Kidney epithelial cell (primary cell): ENCODE measurements at places on chromosomes 7 and 10.
A peak's percentile ranks its signal among the peaks of the same experiment; 100 is the strongest.

GRCh38 chr10:69451784-69452251, 553 bp downstream of the TSPAN15 start:
- DNase-seq, result no peak

GRCh38 chr10:119283818-119284217, 76.4 kb downstream of the GRK5 start:
- DNase-seq, result no peak

GRCh38 chr10:77101341-77101740, 536.3 kb downstream of the KCNMA1 start:
- no peak for DNase-seq

DNA sequence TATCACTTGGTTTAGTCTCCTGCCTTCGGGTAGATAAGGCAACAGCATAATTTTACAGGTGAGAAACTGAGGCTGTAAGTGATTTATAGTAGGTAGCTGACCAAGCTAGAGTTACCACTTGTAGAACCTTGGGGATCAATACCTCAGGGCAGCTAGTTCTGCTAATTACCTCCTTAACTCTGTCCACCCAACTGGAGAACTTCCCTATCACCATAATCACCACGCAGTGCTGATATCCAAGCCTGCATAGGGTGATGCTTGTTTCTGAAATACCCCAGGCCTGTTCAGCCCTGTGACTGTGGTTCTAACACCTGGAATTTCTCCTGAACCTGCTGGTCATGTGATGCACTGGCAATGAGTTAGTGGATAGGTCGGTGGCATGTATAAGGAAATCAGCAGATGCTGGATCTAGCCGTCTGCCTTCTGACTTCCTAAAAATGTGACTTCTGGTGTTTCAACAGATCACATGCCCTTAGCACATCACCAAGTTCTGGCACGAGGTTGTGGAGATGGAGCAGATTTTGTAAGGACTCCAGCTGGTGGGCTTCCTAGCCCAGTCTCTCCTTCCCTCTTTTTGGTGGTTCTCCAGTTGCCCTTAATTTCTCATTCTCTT, 15.3 kb downstream of the PLAU start:
- no peak for DNase-seq

DNA sequence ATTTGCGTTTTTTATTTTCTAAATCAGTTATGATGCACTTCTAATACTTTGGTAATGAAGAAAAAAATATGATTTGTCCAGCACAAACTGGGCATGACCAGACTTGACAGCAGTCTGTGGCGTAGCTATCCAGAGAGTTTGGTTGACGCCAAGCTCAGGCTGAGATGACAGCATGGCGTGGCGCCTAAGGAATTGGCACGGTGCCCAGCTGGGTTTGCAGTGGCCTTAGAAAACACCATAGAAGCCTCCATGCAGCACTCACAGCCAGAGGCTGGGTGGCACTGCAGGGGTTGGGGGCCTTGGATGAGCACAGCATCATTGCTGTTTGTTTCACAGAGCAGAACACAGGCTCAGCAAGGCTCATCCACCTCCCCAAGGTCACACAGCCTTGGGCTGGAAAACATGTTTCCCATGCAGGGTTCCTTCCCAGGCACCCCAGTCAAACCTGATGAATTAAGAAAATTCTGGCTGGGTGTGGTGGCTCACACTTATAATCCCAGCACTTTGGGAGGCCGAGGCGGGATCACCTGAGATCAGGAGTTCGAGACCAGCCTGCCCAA, 88.9 kb downstream of the GTF2IRD1 start:
- no peak for DNase-seq

DNA sequence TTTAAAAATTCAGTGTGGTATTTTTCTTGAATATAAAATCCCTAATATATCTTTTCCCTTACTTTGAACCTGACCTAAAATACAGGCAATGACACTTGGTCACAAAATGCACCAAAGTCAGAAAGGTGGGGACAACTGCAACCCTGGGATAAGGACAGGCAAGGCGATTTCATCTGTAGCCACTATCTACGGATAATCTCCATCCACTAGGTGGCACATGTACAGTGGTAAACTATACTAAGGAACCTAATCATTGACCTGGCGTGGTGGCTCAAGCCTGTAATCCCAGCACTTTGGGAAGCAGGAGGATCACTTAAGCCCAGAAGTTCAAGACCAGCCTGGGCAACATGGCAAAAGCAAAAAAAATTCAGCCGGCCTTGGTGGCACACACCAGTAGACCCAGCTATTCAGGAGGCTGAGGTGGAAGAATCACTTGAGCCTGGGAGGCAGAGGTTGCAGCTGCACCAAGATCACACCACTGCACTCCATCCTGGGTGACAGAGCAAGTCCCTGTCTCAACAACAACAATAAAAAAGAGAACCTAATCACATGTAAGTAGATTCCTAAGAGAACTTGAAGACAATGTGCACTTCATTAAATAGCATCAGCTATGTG, 98.9 kb downstream of the KMT2C start:
- DNase-seq, result no peak

DNA sequence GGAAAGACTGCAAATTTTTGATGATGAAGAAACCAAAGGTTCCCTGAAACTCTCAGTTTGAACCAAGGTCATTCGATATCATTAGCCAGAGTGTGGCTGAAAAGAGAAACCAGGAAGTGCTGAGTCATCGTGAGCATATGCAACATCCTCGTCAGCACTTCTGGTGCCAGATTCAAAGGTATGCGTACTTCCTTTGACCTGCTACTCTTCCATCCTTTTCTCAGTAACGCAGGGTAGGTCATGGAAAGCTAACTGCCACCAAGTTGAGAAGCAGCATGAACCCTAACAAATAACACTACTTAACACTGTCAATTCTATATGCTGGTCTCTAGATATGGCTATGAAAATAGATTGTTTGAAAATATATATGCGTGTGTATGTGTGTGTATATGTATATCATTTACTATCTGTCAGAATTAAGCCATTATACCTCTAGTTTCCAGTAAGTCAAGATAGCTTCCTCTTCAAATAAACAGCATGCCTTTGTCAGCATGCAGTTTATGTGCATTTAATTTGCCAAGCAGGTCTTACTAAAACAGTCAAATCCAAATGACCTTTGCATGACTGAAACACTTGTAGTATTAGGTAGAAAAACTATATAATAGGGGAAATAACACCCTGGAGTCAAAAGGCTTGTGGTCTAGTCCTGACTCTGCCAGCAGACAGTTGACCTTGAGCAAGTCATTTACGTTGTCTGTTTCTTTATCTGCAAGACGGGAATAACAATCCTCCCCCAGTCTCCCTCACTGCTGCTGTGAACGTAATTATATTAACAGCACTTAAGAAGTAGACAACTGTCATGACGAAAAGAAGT, 26.4 kb downstream of the CDK6 start:
- peak; percentile 77 for DNase-seq

DNA sequence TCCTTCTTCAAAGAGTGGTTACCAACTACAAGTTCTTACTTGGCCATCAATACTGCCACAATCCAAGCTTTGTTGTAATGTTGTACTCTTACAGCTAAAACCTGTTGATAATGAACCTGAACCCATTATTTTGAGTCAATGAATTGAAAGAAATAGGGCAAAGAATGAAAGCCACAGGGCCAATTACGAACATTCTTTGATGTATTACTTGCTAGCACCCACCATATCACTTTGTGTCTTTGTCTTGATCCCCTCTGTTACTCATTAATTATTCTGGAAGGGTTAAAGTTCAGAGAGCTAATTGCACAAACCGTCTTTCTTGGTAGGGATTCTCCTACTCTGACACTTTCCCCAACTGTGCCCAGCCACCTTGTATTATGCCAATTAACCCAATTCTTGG, 53.2 kb upstream of the TFEC start:
- no peak for DNase-seq

DNA sequence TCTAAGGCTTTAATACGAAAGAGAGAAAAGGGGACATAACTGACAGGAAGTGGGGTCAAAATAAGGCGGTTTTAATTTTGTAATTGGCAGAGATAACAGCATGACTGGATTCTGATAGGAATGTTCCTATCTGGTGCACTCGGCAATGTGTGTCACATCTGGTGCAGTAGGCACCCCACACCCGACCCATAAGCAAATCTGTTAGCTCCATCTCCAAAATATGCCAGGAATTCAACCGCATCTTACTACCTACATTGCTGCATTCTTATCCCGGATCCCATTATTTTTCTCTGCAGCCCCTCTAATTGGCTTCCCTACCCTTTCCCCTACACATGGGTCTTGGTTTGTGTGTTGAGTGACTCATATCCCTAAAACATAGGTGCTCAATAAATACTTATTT, 19.1 kb upstream of the GALNT11 start:
- no peak for DNase-seq

GRCh38 chr10:122072491-122072890, 83.5 kb downstream of the TACC2 start:
- no peak for DNase-seq

- DNase-seq, result no peak
These were observed 5.0 kb downstream of the LSMEM1 start for GRCh38 chr7:112485766-112486165.

GRCh38 chr7:159025161-159025779, 119.4 kb downstream of the VIPR2 start:
- no peak for DNase-seq

DNA sequence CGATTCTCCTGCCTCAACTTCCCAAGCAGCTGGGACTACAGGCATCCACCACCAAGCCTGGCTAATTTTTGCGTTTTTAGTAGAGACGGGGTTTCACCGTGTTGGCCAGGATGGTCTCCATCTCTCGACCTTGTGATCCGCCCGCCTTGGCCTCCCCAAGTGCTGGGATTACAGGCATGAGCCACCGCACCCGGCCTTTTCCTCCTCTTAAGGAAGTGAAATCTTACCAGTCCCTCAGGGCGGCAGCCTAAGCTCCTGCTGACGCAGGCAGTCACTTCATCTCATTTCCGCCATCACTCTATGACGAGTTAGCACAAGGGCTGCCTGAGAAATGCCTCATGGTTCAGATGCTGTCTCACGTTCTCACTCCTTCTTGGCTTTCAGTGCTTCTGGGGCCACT, 246.0 kb upstream of the SHH start:
- no peak for DNase-seq

- DNase-seq, result peak; percentile 31
These were observed 245.5 kb downstream of the REEP3 start for GRCh38 chr10:63766745-63767137.

- no peak for DNase-seq
These were observed 396.2 kb upstream of the IGFBP3 start for GRCh38 chr7:46317256-46317655.

DNA sequence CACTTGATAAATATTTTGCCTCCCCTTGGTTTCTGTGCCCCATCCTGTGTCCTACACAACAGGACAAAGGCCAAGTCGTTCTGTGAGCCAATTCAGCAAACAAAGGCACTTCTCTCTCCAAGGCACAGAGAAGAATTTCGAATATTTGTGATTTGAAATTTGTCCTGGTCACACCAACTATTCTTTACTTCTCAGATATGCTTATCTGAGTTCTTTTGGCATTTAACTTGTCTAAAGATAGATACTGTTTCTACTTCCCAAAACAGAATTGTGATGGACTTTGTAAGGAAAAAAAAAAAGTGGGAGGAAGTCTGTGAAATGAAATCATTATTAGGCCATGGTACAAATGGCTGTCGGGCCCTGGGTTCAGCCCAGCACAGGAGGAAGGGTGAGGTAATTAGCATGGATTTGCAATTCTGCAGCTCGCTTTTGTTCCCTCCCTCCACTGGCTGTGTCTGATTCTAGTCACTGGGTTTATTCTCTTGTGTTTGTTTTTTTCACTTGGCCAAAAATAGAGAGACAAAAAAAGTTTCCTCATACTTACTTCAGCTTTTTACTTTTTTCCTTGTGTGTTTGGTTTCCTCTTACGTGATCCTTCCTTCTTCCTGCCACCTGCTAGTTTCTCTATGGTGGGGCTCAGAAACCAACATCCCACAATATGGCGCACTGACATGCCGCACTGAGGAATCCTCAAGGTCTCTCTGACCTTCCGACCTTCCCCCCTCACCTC, 108.2 kb upstream of the MKLN1 start:
- no peak for DNase-seq
